ENCODE measurements at places on chromosomes 4 and X.

GRCh38 chr4:8539661-8540060 lies 40.5 kb upstream of the GPR78 start:
- no peak for DNase-seq

DNA sequence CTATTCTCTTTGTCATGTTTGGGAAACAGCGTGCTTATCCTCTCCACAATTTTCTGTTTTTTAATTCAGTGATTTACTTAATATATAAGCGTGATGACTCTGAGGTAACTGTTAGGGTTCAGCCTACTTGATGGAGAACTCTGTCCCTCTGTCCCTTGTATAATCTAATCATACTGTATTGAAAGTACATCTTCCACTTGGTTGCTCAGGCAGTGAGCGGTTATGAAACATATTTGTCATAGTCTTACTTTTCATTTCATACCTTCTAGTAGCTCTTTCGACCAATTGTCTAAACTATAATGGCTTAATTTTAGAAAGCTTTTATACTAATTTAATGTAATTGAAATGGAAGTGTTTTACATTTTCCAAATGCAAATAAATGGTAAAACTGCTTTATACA lies 469.0 kb downstream of the TLL1 start:
- DNase-seq, result no peak

GRCh38 chr4:93749292-93749761 lies 79.2 kb upstream of the ATOH1 start:
- DNase-seq, result no peak

DNA sequence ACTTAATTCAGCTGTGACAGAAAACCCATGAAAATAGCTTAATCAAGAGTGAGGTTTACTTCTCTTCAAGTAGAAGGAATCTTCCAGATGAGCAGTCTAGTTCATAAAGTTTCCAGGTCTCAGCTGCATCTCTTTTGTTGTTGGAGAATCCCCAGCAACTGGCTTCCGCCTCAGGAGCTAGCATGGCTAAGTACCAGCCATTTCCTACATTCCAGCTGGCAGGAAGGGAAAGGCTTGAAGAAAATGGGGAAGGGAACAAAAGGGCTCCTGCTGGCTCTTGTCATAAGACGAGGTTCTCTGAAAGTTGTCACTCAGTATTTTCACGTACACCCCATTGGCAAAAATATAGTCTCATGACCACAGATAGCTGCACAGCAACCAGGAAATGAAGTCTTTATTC lies 27.3 kb upstream of the TRIM2 start:
- no peak for DNase-seq

- DNase-seq, result no peak
These were observed 389.2 kb downstream of the IQCM start for GRCh38 chr4:149426461-149426860.

GRCh38 chrX:39556056-39556455 lies 541.7 kb downstream of the BCOR start:
- no peak for DNase-seq

DNA sequence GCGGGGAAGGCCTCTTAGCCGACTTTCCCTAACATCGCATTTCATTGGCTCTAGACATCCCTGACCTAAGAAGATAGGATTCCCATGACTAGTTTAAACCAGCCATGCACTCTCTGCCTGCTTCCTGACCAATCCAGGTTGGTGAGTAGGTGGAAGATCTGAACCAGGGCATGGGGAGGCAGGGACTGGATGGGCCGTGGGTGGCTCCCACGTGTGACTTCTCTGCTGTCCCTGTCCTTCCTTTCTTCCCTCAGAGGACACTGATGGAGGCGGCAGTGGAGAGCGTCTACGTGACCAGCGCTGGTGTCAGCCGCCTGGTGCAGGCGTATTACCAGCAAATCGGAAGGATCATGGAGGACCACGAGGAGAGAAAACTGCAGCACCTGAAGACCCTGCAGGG lies 90.7 kb downstream of the EVC start:
- DNase-seq, result no peak

DNA sequence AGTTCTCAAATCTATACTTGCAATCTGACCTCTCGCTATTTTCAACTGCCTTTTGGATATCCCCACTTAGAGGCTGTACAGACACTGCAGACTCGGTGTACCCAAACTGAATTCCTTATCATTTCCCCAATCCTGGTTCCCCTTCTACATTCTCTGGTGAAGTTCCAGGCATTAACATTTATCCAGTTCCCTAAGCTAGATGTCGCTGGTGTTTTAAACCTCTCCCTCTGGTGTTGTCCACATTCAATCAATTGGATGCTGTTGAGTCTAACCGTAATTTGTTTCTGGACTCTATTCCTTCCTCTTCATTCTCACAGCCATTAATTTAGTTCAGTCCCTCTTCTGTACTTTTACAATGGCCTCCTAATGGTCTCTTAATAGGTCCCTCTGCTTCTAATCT lies 7.2 kb upstream of the STK26 start:
- no peak for DNase-seq

GRCh38 chr4:163493643-163494359 lies 689 bp upstream of the TMA16 start:
- DNase-seq, result no peak

- DNase-seq, result peak; percentile 52
These were observed 85.0 kb upstream of the ZNF81 start for GRCh38 chrX:47751670-47752069.

- no peak for DNase-seq
These were observed 44.8 kb upstream of the HERC6 start for GRCh38 chr4:88333741-88334405.

DNA sequence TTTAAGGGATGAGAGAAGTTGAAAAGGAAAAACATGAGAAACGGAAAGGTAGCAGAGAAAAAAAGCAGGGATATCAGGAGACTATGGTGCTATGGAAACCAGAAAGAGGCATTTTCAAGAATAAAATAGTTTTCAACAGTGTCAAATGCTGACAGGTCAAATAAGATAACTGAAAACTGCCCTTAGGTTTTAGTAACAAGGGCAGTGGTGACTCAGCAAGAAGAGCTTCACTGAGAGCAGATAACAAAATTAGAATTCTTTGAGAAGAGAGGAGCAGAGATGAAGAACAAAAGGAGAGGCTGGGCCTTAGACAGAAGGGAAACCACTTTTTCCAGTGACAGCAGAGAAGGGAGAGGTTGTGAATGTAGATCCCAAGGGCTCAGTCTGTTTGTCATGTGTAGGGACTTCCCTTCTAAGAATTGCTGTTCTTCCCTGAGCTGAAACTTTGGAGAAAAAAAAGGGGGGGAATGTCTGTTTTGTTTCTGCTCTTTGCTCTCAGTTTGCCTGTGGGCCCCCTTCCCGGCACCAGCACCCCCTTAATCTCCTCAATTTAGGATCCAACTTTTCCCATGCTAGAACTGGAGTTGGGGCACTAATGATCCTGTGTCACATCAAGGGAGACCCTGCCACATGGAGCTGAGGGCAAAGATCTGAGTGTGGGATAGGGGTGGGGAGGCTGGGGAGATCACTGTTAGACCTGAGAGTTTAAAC lies 26.8 kb upstream of the MAGEA10 start:
- no peak for DNase-seq

DNA sequence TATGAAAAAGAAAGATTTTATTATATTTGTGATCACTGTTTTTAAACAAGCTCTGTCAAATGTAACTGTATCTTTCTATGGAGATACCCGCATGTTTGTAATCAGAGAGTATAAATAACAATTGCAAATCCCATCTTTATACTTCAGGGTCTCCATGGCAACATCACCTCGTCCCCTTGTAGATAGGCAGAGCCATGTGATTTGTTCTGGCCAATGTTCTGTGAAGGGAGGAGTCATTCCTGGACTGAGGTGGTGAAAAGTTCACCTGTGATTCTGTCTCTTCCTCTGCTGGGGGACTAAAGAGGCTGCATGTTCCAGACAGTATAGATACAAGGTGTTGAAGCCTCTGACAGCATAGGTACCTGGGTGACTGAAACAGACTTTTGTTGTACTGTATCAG lies 45.6 kb upstream of the MED14 start:
- DNase-seq, result no peak

GRCh38 chr4:114211556-114211955 lies 232.1 kb upstream of the ARSJ start:
- DNase-seq, result no peak

DNA sequence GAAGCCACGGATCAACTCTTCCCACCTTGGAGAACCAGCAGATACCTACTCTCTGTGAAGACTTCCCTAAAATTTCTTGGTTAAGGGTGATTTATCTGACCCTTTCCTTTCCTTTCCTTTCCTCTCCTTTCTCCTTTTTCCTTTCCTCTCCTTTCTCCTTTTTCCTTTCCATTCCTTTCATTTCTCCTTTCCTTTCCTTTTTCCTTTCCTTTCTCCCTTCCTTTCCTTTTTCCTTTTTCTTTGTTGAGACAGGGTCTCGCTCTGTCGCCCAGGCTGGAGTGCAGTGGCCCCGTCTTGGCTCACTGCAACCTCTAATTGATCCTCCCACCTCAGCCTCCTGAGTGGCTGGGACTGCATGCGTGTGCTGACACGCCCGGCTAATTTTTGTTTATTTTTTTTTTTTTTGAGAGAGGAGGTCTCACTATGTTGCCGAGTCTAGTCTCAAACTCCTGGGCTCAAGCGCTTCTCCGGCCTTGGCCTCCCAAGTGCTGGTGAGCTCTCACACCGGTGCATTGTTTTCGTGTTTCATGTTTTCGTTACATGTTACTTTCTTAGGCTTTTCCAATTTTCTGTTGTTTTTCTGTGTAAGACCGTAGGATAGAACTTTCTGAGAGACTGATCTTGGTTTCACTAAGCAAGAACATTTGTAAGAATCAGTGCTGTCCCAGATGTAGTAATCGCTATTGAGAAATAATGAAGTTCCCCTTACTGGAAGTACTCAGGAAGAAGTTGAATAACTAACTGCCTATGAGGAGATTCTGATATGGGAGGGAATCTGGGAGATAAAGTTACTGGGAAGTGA lies 2.0 kb downstream of the TMEM165 start:
- no peak for DNase-seq

- peak; percentile 10 for DNase-seq
These were observed 222.4 kb downstream of the CRLF2 start for GRCh38 chrX:989959-990510.

DNA sequence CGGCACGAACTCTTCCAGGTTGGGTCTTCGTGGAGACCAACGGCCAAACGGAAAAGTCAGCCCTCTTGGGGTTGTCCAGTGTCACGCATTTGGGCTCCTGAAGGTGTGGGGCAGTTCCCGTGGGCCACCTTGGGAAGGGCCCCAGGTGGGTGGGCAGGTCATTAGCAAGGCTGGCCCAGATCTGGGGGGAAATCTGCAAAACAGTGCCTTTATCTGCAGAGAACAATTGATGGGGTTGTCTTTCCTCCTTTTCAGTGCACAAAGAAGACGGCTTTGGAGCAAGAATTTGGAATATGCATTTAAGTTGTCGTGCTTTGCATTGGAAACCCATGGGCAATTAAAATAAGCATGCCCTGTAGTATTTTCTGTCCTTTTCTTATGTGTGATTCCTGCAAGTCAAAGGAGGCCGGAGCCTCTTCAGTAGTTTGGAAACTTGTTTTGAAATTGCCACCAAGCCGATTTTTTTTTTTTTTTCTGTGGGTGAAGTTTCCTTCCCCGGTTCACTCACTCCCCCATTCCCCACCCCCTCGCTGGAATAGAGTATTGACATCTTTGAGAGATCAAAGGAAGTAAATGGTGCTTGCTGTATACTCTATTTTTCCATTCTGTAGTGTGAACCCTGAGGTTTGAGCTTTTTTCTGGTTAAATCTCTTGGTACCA lies 9.8 kb downstream of the ZIC3 start:
- no peak for DNase-seq

DNA sequence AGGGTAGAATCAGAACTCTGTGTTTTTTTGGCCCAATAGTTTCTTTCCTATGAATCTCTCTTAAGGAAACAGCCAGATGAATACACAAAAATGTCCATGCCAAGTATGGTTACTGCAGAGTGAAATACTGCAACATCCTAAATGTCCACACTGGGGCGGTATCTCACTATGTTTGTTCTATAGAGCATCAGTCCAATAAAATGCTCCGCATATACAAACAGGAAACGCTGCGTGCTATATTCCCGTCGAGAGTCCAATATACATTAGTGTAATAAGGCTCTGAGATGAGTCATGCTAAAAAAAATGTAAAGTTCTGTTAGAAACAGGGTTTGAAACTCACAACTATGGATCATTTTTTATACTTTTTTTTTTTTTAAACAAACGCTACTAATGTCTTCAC lies 72.9 kb upstream of the ENOX2 start:
- peak; percentile 55 for DNase-seq

- DNase-seq, result no peak
These were observed 2.5 kb downstream of the SLC25A4 start for GRCh38 chr4:185145572-185145971.

DNA sequence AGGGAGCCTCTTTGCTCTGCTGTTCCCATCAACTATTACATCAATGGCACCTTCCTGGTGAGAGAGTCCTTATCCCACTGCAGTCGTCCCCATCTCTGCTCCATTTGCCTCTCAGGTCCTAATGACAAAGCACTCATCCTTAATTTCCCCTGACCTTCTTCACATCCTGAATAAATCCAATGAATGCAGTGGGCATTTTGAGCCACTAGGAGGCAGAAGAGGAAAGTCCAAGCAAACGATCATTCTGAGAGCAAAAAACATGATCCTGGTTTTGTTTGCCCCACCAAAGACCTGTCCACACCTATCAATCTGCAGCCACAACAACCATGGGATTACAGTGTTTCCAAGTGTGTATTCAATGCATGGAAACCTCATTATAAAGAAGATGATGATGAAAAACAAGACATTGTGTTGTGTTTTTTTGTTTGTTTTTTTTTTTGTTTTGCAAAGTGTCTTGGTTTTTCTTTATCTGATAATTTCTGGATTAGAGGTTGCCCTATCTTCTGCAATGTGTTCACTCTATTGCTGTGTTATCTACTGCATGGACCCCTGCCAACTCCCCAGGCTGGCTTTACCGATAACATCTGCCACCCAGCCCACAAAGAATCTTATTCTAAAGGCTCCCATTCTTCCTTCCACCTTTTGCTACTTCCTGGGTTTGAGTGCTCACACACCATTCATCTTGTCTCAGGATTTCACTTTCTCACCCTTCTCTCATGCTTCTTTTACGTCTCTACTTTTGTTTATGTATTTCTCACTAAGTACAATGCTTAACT lies 207.2 kb downstream of the NLGN4X start:
- peak; percentile 53 for DNase-seq

DNA sequence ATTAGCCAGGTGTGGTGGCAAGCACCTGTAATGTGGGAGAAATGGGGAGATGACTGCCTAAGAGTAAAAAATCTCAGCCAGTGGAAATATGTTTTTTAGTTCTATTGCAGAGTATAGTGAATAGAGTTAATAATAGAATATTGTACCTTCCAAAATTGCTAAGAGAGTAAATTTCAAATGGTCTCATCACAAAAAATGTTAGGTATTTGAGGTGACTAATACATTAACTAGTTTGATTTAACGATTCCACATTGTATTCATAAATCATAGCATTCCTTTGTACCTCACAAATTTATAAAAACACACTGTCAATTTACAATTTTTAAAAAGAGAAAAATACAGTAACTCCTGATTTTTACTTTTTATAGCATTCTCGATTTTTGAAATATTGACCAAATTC lies 681.5 kb upstream of the EPHA5 start:
- DNase-seq, result no peak

Measured in WERI-Rb-1 (cell line).